ENCODE measurements at places on chromosomes 6 and 20.

- H3K4me3 ChIP-seq = no peak overlapping the region
- H3K27me3 ChIP-seq = peaks cover 14% of the 10 kb centered on the region
- H3K4me1 ChIP-seq = no peaks in the 10 kb centered on the region
- no peak overlapping the region for H3K27ac ChIP-seq
Observed at GRCh38 chr6:167747645-167748044, 79.1 kb upstream of the AFDN start.

GRCh38 chr6:29744621-29745020, 21.4 kb downstream of the HLA-F start:
- peaks cover 13% of the 10 kb centered on the region for H3K36me3 ChIP-seq
- H3K27ac ChIP-seq = no peak overlapping the region
- no peak overlapping the region for H3K4me3 ChIP-seq
- peaks cover 28% of the 10 kb centered on the region for H3K4me1 ChIP-seq
- H3K27me3 ChIP-seq = no peaks in the 10 kb centered on the region

DNA sequence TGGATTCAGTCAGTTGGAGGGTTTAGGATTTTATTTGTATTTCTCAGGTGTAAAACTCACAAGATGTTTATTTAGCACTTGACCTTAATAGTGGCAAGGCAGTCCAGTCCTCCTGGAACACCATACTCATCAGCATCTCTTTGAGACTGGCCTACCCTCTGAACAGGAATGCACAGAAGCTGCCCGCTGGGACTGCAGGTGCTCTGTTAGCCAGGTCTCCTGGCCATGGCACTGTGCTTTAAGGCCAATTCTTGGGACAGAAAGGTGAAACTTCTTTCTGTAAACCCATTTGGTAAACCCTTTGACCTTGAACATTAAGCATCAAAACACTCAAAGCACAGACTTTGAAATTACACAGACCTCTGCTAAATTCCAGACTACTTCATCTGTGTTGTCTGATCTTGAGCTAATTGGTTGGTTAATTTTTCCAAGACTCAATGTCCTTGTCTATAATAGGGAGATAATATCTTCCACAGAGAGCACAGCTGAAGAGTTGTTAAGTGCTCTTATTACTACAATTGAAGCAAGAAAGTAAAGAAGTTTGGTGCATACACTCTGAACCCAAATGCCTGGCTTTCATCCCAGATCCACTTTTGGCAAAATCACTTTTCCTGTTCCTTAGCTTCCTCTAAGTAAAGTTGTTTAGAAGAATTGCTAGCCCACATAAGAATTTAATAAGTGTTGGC, 54.9 kb upstream of the NT5E start:
- H3K27ac ChIP-seq = no peak overlapping the region
- DNase-seq = no peak
- H3K4me1 ChIP-seq = no peaks in the 10 kb centered on the region
- no peak overlapping the region for H3K4me3 ChIP-seq

DNA sequence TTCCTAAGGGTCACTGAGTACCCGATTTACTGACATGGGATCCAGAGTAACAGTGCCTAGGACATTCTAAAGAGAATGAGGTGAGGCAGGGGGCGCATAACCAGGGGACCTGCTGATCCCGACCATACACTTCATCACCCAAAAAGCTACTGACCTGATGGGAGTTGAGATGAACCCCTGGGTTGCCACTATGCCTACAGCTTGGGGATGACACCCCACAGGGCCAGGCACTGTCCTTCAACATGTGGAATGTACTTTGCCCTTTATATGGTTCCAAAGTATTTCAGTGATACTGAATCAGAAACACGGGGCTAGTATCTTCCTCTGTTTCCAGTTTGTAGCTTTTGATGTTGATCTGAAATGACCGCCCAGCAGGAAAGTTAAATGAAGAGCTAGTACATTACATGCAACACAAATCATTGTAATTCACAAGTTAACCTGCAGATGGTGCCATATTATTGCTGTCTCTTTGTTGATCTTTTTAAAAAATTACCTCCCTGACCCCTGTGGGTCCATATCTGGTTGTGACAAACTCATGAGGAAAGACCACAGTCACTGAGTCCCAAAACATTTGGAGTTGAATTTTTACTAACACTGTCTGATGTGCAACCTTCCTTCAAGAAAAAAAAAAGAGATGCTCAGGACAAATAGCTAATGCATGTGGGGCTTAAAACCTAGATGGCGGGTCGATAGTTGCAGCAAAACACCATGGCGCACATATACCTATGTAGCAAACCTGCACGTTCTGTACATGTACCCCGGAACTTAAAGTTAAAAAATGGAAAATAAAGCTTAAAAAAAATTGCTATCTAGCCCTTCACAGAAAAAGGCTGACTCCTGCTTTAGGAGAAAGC, 42.7 kb upstream of the GCNT2 start:
- DNase-seq = no peak
- no peaks in the 10 kb centered on the region for H3K36me3 ChIP-seq
- peaks cover 32% of the 10 kb centered on the region for H3K27me3 ChIP-seq
- H3K27ac ChIP-seq = no peak overlapping the region
- no peak overlapping the region for H3K4me3 ChIP-seq

GRCh38 chr20:8646716-8647115, 422.2 kb upstream of the PLCB4 start:
- peaks cover 6% of the 10 kb centered on the region for H3K4me1 ChIP-seq
- DNase-seq = no peak
- no peak overlapping the region for H3K27ac ChIP-seq

DNA sequence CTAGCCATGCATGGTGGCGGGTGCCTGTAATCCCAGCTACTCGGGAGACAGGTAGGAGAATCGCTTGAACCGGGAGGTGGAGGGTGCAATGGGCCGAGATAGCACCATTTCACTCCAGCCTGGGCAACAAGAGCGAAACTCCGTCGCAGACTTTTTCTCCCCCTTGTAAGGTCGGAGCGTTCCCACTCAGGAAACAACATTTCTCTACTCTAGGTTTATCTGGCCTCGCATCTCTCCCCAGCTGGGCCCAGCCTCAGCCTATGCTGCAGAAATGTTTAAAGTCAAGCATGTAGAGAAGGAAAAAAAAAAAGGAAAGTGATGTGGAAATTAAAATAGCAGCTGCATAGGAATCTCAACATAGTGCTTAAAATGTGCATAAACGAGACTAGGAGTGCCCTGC, 172.3 kb downstream of the TRIM27 start:
- no peak for DNase-seq
- peaks cover 41% of the 10 kb centered on the region for H3K27me3 ChIP-seq
- no peak overlapping the region for H3K27ac ChIP-seq
- no peaks in the 10 kb centered on the region for H3K4me1 ChIP-seq
- no peak overlapping the region for H3K4me3 ChIP-seq

DNA sequence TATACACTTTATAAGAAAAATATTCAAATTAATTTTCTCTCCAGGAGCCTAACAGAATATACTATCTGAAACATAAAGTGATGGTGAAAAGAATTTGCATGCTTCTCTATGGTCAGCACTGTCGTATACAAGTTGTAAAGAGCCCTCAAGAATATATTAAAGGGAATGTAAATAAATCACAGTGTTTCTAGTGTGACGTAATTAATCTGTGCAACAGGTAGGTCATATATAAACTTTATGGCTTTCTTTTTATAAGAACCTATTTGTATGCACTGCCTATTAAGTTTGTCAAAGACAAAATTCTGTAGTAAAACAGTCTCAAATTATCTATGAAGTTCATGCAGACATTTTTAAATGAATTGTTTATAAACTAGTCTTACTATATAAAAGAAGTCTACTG, 347.9 kb upstream of the EYS start:
- H3K36me3 ChIP-seq = no peaks in the 10 kb centered on the region
- DNase-seq = no peak
- H3K27ac ChIP-seq = no peak overlapping the region
- no peaks in the 10 kb centered on the region for H3K27me3 ChIP-seq

- H3K27me3 ChIP-seq = no peaks in the 10 kb centered on the region
- no peaks in the 10 kb centered on the region for H3K4me1 ChIP-seq
- no peak overlapping the region for H3K4me3 ChIP-seq
- H3K27ac ChIP-seq = no peak overlapping the region
- no peak for DNase-seq
Observed at GRCh38 chr6:47091886-47092668, 49.9 kb upstream of the ADGRF1 start.

DNA sequence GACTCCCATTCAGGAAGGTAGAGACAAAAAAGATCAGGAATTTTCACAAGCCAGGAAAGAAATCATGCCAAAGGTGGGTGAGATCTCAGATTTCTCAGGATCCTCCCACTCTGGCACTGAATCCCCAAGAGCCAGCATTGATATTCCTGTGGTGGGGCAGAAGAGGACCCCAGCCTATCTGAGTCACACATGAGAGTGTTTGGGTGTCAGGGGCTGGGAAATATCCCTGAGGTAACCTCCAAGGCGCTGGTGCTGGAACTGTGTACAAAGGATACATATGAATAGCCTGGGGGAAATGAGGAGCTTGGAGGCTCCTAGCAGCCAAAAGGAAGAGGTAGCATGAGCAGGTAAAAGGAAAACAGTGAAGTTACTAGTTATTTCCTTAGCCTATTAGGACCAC, 369.4 kb downstream of the BTBD9 start:
- no peaks in the 10 kb centered on the region for H3K27me3 ChIP-seq
- H3K4me3 ChIP-seq = no peak overlapping the region
- no peaks in the 10 kb centered on the region for H3K36me3 ChIP-seq

DNA sequence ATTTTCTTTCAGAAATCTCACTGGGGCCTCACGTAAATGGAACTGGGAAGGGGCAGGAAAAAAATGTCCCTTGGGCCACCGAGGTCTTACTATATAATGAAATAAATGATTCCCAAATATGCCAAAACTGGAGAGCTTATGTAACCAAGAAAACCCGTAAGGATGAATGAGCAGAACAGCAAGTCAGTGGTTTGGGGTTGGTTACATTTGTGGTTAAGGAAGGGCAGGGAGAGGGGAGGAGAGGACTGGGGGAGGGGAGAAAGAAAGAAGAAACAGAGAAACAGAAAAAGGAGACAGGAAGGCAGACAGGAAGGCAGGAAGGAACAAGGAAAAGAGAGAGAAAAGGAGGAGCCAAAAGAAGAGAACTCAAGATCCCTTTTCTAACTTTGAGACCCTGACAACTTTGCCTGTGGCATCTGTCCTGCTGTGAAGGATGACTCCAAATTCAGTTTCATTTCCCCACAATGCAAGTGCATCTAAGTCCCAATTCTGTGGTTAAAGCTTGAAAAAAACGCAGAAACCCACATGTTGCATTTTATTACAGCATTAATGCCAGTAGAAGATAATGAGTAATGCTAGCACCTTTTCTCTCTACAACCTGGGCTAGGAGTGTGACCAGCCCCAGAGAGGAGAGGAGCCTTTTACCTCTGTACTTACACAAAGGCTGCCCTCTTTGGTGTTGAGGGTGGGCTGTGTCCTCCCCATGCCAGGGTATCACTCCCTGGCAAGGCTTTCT, 10.8 kb upstream of the ARMC2 start:
- no peaks in the 10 kb centered on the region for H3K27me3 ChIP-seq
- H3K4me1 ChIP-seq = peaks cover 33% of the 10 kb centered on the region
- peaks cover 15% of the 10 kb centered on the region for H3K36me3 ChIP-seq
- H3K27ac ChIP-seq = peak overlapping the region; percentile 10

GRCh38 chr20:20289331-20289730, 78.6 kb upstream of the INSM1 start:
- H3K36me3 ChIP-seq = no peaks in the 10 kb centered on the region
- no peak overlapping the region for H3K4me3 ChIP-seq
- H3K27me3 ChIP-seq = peaks cover 35% of the 10 kb centered on the region
- DNase-seq = no peak
- H3K4me1 ChIP-seq = no peaks in the 10 kb centered on the region
- H3K27ac ChIP-seq = no peak overlapping the region

DNA sequence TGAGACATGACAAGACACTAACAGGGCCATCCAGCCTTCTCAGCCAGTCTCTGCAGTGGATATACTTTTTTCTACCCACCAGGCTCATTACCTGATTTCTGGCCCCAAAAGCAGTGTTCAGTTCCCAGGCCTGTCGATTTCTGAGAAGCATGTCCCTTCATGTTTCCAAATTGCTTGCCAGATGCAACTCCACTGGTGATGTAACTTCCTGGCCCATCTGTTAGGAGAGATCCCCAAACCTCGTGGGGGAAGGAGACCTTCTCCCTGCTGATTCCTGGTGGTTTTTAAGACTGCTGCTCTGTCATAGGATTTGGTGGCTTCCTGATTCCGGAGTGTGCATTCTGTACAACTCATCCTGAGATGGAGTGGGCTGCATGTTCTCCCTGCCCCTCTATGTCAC, 31.6 kb upstream of the MRPS10 start:
- H3K4me1 ChIP-seq = peaks cover 8% of the 10 kb centered on the region
- H3K27me3 ChIP-seq = no peaks in the 10 kb centered on the region
- H3K27ac ChIP-seq = no peak overlapping the region
- H3K4me3 ChIP-seq = no peak overlapping the region
- DNase-seq = no peak
- H3K36me3 ChIP-seq = peaks cover 57% of the 10 kb centered on the region

GRCh38 chr6:15708231-15708630, 45.4 kb upstream of the DTNBP1 start:
- peaks cover 10% of the 10 kb centered on the region for H3K27me3 ChIP-seq
- no peak for DNase-seq
- H3K36me3 ChIP-seq = no peaks in the 10 kb centered on the region
- H3K27ac ChIP-seq = no peak overlapping the region
- H3K4me1 ChIP-seq = no peaks in the 10 kb centered on the region

DNA sequence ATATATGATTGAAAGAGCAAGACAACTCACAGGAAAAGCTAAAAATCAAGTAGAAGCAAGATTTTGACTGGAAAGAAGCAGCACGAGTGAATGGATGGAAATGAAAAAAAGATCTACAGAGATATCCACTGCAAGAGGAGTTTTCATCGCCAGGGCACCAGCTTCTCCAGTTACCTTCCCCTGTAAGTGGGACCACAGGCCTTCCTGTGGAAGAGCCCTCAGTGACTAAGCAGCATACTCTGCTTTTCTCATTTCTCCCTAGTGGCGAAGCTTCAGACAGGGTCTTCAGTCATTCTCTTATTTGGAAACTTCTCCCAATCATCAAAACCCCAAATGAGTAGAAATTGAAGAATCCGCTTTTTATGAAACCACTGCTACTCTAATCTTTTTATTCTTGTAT, 40.5 kb downstream of the ADGRB3 start:
- H3K27ac ChIP-seq = no peak overlapping the region
- DNase-seq = no peak
- no peaks in the 10 kb centered on the region for H3K4me1 ChIP-seq
- no peaks in the 10 kb centered on the region for H3K27me3 ChIP-seq
- H3K36me3 ChIP-seq = no peaks in the 10 kb centered on the region

- H3K27me3 ChIP-seq = no peaks in the 10 kb centered on the region
- H3K27ac ChIP-seq = no peak overlapping the region
- no peak for DNase-seq
- no peaks in the 10 kb centered on the region for H3K4me1 ChIP-seq
Observed at GRCh38 chr6:84018453-84019061, 15.0 kb upstream of the MRAP2 start.

- no peaks in the 10 kb centered on the region for H3K36me3 ChIP-seq
- no peak for DNase-seq
- H3K27ac ChIP-seq = no peak overlapping the region
- no peaks in the 10 kb centered on the region for H3K27me3 ChIP-seq
- no peaks in the 10 kb centered on the region for H3K4me1 ChIP-seq
- H3K4me3 ChIP-seq = no peak overlapping the region
Observed at GRCh38 chr6:19662911-19663310, 174.3 kb upstream of the ID4 start.

- no peaks in the 10 kb centered on the region for H3K36me3 ChIP-seq
- H3K27me3 ChIP-seq = peaks cover 7% of the 10 kb centered on the region
- no peaks in the 10 kb centered on the region for H3K4me1 ChIP-seq
- no peak for DNase-seq
- no peak overlapping the region for H3K4me3 ChIP-seq
- H3K27ac ChIP-seq = no peak overlapping the region
Observed at GRCh38 chr6:82385961-82386360, 22.3 kb downstream of the TPBG start.

GRCh38 chr6:54598787-54599313, 247.7 kb upstream of the FAM83B start:
- no peak overlapping the region for H3K4me3 ChIP-seq
- no peak overlapping the region for H3K27ac ChIP-seq
- H3K4me1 ChIP-seq = no peaks in the 10 kb centered on the region

Data from effector memory CD8-positive, alpha-beta T cell (primary cell).